ENCODE measurements at places on chromosomes 6 and 20.

DNA sequence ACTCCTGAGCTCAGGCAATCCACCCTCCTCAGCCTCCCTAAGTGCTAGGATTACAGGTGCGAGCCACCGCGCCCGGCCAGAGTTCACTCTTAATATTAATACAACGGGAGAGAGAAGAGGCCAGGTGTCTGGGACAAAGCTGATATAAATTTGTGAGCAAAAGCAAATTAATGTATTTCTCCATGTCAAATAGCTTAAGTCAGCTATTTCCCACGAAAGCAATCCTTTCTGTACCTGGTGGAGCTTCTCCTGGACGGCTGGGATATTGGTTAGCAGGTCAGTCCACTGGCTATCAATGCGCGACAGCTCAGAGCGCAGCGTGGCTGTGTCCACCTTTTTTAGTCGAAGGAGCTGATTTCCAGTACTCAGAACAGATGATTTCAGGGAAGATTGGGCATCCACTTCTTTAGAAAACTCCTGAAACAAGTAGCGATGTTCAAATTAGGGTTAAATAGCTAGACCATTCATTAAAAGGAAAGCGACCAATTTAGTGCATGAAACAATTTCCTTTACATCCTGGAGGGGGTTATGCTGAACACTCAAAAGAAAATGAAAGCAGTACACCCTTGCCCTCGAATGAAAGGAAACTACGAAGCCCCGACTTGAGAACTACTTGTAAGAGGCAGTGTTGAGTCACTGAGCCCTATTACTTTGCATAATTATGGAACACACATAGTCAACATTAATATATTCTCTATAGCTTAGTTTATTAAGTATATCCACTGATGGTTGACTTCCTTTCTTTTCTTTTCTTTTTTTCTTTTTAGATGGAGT, 403.4 kb downstream of the SYNE1 start:
- no peak for DNase-seq

DNA sequence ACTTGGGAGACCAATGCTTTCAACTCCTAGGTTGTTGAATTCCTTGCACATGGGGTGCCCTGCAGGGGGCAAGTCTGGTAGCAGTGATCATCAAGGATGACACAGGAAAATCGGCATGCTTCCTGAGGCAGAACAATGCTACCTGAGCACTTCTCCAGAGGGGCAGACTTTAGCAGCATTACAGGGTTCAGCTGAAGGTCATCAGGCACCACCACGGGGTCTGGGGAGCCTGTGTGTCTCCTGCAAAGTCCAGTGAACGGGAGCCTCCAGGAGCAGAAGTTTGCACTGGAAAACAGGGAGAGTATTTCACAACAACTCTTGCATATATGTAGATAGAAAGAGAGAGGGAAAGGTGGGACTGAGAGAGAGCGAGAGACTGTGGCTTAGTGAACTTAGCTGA, 10.2 kb downstream of the VSX1 start:
- no peak for DNase-seq

GRCh38 chr20:23125625-23126191, 39.6 kb upstream of the CD93 start:
- no peak for DNase-seq

GRCh38 chr20:52682237-52682636, 289.9 kb upstream of the TSHZ2 start:
- no peak for DNase-seq

DNA sequence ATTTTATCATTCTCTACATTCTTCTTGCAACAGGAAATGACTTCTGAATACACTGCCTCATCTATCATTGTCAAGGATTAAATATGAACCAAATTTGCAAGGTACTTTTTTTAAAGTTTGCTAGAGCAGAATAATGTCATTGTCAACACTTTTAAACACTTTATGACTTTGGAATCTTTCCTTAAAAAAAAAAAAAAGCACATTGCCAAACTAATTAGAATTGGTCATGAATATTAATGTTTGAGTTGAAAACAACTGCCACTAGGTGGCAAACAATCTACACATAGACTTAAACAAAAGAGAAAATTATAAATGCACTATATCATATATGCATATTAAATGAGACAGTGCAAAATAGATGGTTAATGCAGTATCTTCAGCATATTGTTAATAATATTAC, 32.5 kb upstream of the TMEM244 start:
- no peak for DNase-seq

DNA sequence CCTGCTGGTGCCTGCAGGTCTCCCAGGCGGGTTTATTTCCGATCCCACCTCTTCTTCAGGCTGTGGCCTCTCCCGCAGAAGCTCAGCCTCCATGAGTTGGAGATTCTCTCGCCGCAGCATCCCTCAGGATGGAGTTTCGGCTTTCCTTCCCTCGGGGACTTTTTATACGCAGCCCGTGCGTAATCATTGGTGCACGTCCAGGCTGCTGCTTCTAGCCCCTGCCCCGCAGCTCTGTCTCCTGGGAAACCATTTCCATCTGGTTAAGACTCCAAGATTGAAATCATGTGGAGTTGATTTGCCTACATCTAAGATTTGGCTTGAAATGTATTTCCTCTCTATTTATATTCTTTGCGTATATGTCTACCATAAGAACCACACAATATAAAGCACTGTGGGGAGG, 46.7 kb upstream of the CARMIL1 start:
- no peak for DNase-seq

GRCh38 chr6:117264692-117265409, 507 bp upstream of the VGLL2 start:
- DNase-seq = peak; percentile 19

DNA sequence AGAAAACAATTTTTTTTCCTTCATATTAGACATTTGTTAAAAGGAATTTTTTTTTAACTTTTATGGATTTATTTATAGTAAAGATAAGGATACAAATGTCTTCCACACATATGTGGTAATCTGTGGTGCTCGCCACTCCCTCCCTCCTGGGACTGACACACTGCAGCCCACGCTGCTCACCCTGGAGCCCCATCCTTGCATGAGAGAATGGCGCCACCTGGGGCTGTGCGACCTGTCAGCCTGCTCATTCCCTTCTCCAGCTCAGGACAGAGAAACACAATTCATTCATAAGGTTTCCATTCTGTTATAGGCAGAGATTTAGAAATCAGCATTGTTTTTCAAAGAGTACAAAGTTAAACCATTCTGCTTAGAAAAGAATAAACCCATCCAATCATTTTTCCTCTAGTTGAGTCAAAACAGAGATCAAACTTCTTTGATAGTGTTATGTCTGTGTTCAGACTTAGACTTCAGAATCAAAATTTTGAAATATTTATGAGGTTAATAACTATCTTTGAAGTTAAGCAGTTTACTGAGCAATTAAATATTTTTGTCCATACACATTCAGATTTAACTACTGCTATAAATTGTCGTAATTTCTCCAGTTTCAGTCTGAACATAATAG, 42.8 kb upstream of the DYNLRB1 start:
- peak; percentile 40 for DNase-seq
